ENCODE measurements at places on chromosomes 4 and X.

GRCh38 chr4:154579927-154580326 is 10.6 kb downstream of the FGA start:
- no peak for DNase-seq

GRCh38 chr4:122826079-122826527 is 528 bp upstream of the FGF2 start:
- DNase-seq = no peak

DNA sequence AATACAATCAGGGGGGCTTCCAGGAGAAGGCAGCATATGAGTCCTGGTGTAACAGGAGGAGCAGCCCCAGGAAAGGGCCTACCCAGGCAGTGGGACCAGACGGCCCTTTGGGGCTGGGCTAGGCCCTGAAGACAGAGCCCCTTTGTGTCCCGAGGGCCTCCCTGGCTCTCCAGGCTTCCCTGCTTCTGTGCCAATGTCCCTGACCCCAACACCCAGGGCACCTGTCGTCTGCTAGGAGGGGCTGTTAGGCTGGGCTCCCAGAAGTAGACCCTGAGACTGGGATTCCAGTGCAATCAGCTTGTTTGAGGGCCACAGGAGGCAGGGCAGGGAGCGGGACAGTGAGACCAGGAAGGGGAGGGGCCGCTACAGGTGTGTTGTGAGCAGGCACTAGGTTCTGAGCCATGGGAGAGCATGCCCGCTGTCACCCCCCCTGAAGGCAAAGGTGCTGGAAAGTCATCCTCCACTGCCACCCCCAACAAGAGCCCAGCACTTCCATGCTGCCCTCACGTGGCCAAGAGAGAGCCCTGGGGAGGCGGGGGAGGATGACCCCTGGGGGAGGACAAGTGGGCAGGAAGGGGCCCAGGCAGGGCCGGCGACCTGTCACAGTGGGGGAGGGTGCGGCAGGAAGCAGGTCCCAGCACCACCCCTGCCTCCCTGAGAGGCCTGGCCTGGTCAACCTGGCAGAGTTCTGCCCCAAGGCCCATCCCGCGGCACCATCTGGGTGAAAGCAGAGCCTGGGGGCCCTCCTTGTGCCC is 64.8 kb downstream of the ADRA2C start:
- no peak for DNase-seq

- no peak for DNase-seq
Measured at GRCh38 chr4:134216411-134216810, 14.8 kb upstream of the PABPC4L start.

DNA sequence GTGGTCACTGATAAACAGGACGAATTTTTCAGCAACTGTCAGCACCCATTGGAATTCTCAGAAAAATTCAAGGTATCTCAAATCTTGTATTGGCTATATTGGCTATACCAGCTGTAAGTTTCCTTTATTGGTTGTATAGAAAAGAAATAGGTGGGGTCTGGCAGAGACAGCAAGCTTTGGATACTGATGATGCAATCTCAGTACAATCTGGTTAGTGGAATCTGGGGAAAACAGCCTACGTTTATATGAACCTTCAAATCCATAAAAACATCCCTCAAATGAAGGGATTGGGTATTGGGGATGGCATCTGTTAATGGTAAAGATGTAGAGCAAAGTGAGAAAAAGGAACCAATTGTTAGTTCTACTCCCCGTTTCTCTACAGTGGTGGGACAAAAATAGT is 76.4 kb upstream of the MBNL3 start:
- DNase-seq = no peak

GRCh38 chr4:111602848-111603247 is 542.4 kb upstream of the FAM241A start:
- no peak for DNase-seq

- DNase-seq = no peak
Measured at GRCh38 chr4:145887241-145887991, 51.2 kb downstream of the ZNF827 start.

- no peak for DNase-seq
Measured at GRCh38 chr4:183790661-183791060, 114.4 kb upstream of the STOX2 start.

DNA sequence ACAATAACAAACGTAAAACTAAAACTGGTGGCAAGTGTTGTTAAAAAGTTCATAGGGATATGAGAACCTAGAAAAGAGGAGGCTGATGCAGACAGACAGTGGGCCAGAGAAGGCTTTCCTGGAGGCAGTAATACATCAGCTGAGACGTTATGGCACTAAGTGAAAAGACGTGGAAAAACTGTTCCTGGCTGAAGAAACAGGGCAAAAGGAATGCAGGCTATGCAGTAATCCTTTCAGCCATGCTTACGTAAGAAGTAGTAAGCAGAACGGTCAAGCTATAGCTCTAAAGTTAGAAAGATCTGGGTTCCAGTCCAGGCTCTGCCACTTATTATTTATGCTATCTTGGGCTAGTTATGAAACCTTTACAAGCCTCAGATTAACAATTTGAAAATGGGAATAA is 6.4 kb downstream of the LAMTOR3 start:
- DNase-seq = no peak

GRCh38 chrX:106170318-106170717 is 2.2 kb downstream of the PWWP3B start:
- no peak for DNase-seq

DNA sequence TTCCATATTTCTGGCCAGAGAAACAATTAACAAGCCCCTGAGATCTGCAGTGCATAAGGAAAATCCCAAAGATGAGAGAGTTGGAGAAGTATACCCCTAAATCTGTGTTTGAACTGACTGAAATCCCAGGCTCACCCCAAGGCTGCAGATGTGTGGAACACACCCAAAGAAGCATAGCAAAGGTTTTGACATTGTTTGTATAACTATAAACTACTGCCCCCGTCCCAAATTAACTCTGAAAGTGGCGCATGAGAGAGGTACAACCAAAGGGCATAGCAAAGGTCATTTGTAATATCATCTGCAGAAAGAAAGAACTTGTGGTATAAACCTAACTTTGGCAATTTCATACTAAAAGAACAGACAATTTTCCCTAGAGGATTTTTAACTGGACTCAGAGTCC is 157.9 kb downstream of the DCAF12L1 start:
- DNase-seq = no peak

- DNase-seq = no peak
Measured at GRCh38 chr4:120025516-120025915, 41.1 kb downstream of the MAD2L1 start.

- DNase-seq = no peak
Measured at GRCh38 chr4:141497627-141498026, 138.8 kb upstream of the IL15 start.

DNA sequence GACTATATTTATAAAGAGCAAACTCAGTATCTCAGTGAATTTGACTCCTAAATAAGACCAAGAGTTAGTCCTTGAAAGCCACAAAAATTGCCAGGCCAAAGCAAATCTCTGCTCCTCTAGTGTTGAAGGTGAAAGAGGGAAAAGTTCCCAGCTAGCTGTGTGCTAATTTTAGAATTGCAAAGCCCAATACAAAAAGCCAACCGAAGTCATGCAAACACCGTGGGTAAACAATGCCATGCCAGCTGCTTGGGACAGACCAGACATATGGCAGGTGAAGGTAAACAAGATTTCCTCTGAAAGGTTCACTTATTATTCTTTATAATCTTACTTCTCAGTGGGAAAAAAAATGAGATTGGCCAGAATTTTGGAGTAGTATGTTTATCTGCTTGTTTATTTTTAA is 80.5 kb upstream of the LNX1 start:
- DNase-seq = no peak

DNA sequence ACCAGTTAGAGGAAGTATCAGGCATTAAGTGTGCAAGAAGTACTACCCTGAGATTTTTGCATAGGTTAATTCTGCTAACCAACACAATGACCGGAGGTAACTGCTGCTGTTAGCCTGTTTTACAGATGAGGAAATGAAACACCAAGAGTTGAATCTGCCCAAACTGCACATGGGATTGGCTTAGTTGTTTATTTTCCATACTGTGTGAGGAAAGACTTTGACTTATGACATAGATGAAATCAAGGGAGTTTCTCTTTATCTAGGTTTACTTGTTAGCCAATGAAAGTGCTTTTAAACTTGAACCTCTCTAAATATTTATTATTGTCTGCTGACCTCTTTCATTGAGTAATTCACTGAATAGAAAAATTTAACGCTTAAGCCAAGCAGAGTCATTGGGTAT is 10.3 kb downstream of the GUCY1B1 start:
- no peak for DNase-seq

GRCh38 chrX:129574214-129574613 is 34.2 kb downstream of the OCRL start:
- peak; percentile 35 for DNase-seq

DNA sequence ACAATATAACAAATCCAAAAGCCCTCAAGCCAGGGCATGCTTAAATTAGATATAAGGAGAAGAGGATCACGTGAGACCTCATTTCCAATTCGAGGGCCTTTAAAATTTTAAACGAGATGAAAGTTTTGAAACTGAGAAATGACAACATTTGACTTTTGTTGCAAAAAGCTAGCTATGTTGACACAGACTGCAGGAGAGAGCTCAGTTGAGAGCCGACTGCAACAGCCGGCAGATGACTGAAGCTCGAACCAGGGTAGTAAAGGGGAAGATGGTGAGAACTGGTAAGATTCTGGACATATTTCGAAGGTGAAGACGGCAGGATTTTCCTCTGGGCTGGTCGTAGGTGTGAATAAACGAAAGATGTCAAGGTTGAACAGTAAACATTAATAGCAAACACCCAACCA is 773 bp downstream of the PRMT9 start:
- DNase-seq = peak; percentile 58

- no peak for DNase-seq
Measured at GRCh38 chr4:38834570-38834969, 22.0 kb downstream of the TLR6 start.

GRCh38 chr4:16027114-16027513 is 56.7 kb downstream of the PROM1 start:
- no peak for DNase-seq

GRCh38 chr4:123666486-123666885 is 269.9 kb downstream of the SPRY1 start:
- no peak for DNase-seq

- DNase-seq = peak; percentile 80
Measured at GRCh38 chrX:81195712-81196111, 6.0 kb downstream of the HMGN5 start.

DNA sequence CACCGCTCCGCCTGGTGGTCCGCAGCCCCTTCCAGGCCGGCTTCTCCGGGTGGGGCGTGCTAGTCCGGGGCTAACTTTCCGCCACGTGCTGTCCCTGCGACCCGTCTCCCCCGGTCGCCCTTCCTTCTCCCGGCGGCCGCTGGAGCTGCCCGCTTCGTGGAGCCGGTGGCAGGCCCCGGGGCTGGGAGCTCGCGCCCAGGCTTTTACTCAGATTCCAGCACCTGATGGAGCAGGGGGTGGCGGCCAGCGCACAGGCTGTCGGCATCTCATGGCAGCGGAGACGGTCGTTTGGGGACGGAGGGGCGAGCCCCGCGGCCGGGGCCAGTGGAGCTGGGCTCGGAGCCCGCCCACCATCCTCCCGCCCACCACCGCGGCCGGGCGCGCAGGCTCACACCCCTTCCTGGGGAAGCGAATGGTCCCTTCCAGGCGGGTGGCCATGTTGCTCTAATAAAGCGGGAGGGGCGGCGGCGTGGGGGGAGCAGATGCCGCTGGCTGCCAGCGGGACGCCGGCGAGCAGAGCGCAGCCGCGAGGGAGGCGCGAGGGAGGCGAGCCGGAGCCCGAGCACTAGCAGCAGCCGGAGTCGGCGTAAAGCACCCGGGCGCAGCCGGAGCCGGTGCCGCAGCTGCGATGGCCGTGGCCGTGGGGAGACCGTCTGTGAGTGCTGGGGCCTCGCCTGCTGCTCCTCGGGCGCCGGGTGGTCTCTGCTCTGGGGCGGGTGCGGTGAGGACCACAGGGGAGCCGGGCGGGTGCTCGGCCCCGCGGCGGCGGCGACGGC is at the start of gene SEPTIN11:
Gene SEPTIN11, plus strand, starts transcription at position 477 of the 776 bp plus-strand sequence. Its CDS starts 152 bp downstream, at position 629.
- DNase-seq = peak; percentile 94

DNA sequence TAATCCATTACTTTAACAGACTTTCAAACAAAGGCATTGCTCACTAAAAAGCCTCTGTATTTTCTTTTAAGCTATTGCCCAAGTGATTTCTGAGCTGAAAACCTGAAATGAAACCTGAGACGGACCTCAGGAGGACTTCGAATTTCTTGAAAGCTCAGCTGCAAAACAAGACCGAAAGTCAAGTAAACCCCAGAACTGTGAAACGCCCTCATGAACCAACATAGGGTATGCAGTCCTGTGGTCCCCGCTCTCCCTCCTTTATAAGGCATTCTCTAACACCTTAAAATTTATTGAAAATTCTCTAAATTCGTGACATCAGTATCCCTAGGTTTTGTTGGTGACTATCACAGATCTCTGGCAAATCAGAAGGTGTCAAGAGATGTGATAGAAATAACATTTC is 91.8 kb downstream of the SHISA3 start:
- no peak for DNase-seq

- no peak for DNase-seq
Measured at GRCh38 chr4:153706519-153706918, 22.4 kb downstream of the TLR2 start.

GRCh38 chr4:71257761-71258160 is 81.1 kb upstream of the SLC4A4 start:
- no peak for DNase-seq

DNA sequence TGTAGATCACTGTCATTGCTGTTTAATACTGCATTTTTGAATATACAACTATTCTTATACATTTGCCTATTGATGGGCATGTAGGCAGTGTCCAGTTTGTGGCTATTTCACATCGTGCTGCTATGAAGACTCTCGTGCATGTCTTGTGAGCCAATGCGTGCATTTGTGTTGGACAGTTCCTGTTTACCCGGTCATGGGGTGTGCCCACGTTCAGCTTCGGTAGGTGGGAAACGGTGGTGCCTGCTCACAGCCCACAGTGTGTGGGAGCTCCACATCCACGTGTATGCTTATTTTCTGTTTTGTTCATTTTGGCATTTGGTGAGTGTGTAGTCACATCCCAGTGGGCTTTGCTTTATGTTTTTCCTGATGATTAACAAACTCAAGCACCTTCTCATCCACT is 19.7 kb upstream of the RNF212 start:
- no peak for DNase-seq

DNA sequence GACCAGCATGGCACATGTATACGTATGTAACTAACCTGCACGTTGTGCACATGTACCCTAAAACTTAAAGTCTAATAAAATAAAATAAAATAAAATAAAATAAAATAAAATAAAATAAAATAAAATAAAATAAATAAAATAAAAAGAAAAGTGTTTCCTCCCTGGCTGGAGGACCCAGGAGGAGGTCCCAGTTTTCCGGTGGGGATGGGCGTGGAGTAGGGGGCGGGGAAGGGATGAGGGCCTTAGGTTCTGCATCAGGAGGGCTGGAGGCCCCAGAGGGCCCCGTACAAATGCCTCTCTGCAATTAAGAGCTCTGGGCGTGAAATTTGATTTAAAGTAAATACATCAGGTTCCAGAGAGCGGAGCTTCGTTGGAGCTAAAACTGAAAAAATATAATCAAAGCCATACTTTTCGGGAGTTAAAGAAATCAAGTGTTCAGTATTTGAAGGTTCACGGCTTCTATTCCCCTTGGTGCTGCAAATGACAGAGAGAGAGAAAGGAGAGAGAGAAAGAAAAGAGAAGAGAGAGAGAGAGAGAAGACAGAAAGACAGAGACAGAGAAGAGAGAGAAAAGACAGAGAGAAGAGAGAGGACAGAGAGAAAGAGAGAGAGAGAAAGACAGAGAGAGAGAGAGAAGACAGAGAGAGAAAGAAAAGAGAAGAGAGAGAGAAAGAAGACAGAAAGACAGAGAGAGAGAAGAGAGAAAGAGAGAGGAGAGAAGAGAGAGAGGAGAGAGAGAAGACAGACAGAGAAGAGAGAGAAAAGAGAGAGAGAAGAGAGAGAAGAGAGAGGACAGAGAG is 8.7 kb upstream of the SHOX start:
- DNase-seq = no peak

GRCh38 chr4:42152507-42153504 is at the start of gene BEND4:
Gene BEND4, minus strand, starts transcription at chr4:42152655. Its CDS starts 512 bp downstream, at chr4:42152143.
- no peak for DNase-seq

Measured in erythroblast (primary cell).